ENCODE measurements at places on chromosomes 4 and X. TPM values are rescaled to one million over a fixed set of nuclear protein-coding genes. Genes with fewer than 3 reads are reported as not detected.

DNA sequence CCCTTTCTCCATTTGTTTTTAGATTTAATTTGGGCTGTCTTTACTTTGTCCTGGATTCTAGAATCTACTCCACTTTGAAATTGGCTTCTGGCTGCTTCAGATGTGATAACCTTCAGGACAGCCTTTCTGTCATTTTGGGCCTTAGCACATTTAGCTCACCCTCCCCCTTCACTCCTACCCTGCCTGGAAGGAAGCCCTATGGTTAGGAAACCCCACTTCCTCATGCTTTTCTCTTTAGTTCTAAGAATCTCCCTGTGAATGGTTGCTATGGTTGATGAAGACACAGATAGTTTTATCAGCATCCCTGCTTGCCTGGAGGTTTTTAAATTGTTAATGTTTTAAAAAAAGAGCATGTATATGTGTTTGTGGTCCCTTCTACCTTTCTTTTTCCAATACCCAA, 100.7 kb upstream of the PTPN13 start:
- no peaks in the 10 kb centered on the region for H3K4me1 ChIP-seq
- no peak overlapping the region for H3K4me3 ChIP-seq

LARP1B gene
- total RNA-seq = 29.5 TPM

SH2D1A gene
- total RNA-seq = 0.48 TPM

VEGFD gene
- total RNA-seq = 2.5 TPM

PAGE4 gene
- not detected for total RNA-seq

DNA sequence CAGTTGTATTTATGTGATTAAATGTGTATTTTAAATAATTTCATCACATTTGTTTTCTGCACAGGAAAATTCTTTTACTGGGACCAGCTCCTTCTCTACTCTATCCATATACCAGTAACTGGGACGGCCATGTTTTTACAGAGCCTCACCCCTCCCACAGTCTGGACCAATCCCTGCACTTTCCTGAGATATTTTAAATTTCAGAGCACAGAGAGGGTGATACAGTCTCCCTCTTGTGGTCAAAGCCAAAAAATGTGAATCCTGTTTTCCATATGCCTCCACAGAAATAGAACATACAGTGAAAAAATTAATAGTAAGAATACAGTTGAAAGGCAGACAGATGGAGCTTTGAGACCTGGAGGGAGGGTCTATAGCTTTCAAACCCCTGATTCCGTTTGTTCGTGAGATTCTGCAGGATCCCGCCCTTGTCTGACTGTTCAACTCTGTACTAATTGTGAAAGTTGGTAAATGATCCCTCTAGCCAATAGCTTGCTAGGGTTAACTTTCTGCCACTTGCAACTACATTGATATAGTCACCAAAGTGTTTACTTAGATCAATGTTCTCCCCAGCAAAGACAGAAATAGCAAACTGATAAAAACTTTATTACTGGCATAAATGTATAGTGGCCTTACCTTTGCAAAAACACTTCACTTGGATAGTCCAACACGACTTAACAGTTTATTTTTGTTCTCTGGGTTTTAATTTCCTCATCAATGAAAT, 172.2 kb downstream of the PPARGC1A start:
- no peak for DNase-seq
- peaks cover 3% of the 10 kb centered on the region for H3K4me1 ChIP-seq
- no peak overlapping the region for H3K4me3 ChIP-seq
- peak overlapping the region; percentile 73 for H3K27ac ChIP-seq
- no peaks in the 10 kb centered on the region for H3K27me3 ChIP-seq
- H3K36me3 ChIP-seq = no peaks in the 10 kb centered on the region

DNA sequence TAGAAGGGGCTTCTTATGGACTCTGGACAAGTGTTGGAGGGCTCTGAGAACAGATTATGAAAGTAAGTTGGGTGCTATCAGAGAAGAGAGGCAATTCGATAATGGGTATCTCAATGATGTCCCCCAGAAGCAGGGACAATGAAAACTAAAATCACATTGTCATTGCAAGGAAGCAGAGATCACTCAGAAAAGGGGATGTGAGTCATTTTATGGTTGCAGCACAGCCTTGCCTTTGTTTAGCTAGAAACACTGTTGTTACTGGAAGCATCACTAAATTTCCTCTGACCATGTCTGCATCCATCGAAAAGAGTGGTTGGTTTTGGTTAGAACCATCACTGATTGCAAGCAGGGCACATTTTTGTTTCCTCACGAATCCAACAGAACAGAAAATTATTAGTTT, 246.8 kb upstream of the NWD2 start:
- no peak overlapping the region for H3K27ac ChIP-seq
- H3K36me3 ChIP-seq = no peaks in the 10 kb centered on the region
- H3K27me3 ChIP-seq = no peaks in the 10 kb centered on the region
- no peak overlapping the region for H3K4me3 ChIP-seq

DNA sequence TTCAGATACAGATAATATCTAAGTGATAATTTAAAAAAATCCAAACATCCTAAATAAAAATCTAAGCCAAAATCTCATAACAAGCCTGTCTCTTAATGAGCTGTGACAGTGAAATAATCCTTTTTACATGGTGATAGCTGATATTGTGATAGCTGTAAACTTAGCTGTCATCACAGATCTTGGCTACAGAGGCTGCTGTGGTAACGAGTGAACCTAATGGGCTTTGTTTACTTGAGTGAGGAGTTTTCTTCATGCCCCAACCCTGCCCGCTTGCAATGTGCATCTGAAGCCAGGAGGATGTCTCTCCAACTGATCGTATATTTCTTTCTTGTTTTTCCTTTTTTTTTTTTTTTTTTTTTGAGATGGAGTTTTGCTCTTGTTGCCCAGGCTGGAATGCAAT, 41.5 kb upstream of the YTHDC1 start:
- DNase-seq = no peak
- H3K27me3 ChIP-seq = no peaks in the 10 kb centered on the region
- H3K36me3 ChIP-seq = no peaks in the 10 kb centered on the region
- H3K4me3 ChIP-seq = no peak overlapping the region

DNA sequence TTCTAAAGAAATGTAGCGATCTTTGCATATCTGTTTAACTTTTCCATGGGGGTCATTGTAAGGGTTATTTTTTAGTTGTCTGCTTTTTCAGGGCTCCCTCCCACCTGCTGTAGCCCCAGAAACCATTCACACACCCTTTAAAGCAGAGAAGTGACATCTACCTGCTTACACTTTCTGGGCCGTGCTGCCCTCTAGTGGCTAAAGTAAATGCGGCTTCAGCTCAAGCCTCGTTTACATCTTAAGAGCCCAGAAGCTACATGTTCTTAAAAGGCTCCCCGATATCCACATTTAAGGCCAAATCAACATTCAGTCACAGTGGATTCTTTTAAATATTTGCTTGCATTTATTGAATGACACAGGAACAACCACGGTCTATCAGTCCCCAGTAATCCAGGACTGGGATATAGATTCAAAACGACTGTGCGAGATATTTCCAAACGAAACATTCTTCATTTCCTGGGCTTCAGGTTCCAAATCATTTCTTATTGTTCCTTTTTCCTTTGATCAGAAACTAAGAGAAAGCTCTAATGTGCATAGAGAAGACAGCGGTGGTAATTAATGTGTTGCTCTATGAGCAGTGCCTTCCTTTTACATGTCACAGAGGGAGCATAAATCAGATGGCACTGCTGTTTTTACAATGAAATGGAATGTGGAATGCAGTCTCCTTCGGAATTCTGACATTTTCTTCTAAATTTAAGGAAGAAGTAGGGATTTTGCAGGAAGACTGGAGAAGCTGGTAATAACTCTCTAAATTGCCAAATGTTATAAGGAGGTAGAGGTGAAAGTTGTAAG, 119.9 kb downstream of the RASGEF1B start:
- no peaks in the 10 kb centered on the region for H3K27me3 ChIP-seq
- H3K4me1 ChIP-seq = no peaks in the 10 kb centered on the region
- no peak overlapping the region for H3K27ac ChIP-seq
- H3K4me3 ChIP-seq = no peak overlapping the region

SLC9A7 gene
- 2.2 TPM for total RNA-seq

GRCh38 chrX:54483946-54484345, 12.1 kb downstream of the FGD1 start:
- DNase-seq = no peak
- no peaks in the 10 kb centered on the region for H3K36me3 ChIP-seq
- no peak overlapping the region for H3K4me3 ChIP-seq
- no peaks in the 10 kb centered on the region for H3K4me1 ChIP-seq

DNA sequence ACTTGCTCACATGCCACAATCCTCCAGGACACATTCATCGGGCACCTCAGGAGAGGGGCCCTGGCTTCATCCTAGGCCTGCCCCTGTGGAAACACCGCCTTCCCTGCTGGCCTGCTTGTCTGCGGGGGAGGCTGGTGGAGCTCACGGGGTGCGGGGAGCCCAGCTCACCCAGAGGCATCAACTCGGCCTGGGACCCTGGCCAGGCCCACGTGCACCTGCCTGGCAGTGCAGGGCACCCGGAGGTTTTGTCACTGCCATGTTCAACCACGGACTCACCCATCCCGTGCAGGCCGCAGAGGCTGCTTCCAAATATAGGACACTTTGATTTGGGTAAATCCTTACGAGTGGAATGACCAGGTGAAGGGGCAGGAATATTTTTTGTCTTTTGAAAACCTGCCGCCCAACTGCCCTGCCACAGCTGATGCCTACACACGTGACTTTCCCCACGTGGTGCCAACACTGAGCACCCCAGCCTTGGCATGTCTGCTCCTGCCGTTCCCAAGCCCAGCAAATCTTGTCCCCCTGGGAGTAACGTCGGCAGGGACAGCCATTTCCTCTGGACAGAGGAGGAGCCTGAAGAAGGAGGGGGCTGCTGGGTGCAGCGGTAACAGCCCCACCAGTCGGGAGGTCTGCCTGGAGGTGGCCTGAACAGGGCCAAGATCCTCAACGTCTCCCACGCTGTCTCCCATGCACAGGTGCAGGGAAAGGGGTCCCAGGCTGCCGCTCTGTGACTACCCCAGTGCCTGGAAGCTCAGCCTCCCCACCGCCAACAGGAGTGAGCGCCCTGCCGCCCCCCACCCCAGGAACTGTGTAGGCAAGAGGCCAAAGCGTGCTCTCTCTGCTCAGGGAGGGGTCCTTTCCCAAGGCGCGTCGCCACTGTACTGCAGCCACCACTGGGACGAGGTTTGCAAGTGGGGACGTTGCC, 8.5 kb downstream of the MXD4 start:
- H3K4me3 ChIP-seq = no peak overlapping the region
- no peak overlapping the region for H3K27ac ChIP-seq
- no peaks in the 10 kb centered on the region for H3K4me1 ChIP-seq
- H3K27me3 ChIP-seq = no peaks in the 10 kb centered on the region
- H3K36me3 ChIP-seq = peaks cover 16% of the 10 kb centered on the region
- DNase-seq = peak; percentile 15

MAGEA2 gene
- not detected for total RNA-seq

DNA sequence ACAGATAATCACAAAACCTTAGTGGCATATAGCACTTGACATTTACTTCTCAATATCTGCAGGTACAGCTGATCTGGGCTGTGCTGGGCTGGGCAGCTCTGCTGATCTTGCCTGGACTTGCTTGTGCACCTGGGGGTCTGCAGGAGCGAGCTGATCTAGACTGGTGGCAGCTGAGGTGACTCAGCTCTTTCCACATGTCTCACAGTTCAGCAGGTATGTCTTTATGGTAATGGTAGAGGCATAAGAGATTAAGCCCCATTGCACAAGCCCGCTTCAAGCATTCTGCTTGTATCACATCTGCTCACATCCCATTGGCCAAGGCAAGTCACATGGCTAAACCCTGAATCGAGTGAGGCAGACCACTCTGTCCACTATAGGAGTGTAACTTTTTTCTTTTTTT, 506.7 kb downstream of the BCOR start:
- DNase-seq = no peak
- H3K36me3 ChIP-seq = no peaks in the 10 kb centered on the region
- H3K27me3 ChIP-seq = no peaks in the 10 kb centered on the region
- no peaks in the 10 kb centered on the region for H3K4me1 ChIP-seq
- no peak overlapping the region for H3K4me3 ChIP-seq

GRCh38 chrX:101430457-101431078, 22.5 kb downstream of the HNRNPH2 start:
- H3K4me3 ChIP-seq = no peak overlapping the region
- DNase-seq = no peak
- H3K4me1 ChIP-seq = no peaks in the 10 kb centered on the region
- no peak overlapping the region for H3K27ac ChIP-seq
- no peaks in the 10 kb centered on the region for H3K36me3 ChIP-seq

GRCh38 chr4:39032218-39033085, at the start of gene TMEM156:
Gene TMEM156 (minus strand): TSS chr4:39032409. CDS start chr4:39032313, 96 bp downstream.
- peak within 1 kb of the TSS; percentile 4 for H3K4me3 ChIP-seq
- no peaks in the 10 kb centered on the region for H3K4me1 ChIP-seq
- no peaks in the 10 kb centered on the region for H3K36me3 ChIP-seq
- DNase-seq = no peak

VEGFC gene
- total RNA-seq = 3.5 TPM

Measured in colonic mucosa (tissue), 4 donors.